ENCODE measurements at places on chromosomes 6 and 20.

DNA sequence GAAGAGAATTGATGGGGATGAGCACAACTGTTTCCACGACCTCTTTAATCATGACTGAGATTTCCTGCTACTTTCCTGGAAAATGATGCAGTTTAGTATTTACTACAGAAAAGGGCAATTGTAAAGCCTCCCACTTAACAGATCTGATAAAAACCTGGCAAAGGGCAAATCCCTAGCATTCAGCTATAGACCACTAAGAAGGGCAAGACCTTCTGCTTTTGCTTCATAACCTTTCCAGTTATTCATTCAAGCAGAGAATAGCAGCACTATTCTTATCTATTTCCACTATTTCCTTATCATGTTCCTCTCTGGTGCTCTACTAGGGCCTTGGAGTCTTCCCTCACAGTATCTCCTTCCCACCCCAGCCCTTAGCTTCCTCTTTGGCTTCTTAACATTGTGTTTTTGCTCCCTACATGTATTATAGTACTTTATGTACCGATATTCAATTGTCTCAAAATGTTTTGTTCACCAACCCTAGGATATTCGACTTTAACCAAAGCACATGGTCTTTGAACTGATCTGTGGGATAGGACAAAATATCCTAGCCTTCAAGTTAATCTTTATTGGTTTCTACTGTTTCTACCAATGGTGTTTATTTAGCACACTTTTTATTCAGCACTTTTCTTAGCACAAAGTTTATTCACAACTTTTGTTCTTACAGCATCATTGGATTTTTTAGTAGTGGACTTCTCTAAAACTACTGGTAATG is 32.7 kb upstream of the MANEA start:
- no peak for DNase-seq

- DNase-seq, result no peak
Observed at GRCh38 chr6:108801366-108801765, 46.9 kb upstream of the ARMC2 start.

- DNase-seq, result no peak
Observed at GRCh38 chr20:48724891-48725554, 102.8 kb downstream of the PREX1 start.

DNA sequence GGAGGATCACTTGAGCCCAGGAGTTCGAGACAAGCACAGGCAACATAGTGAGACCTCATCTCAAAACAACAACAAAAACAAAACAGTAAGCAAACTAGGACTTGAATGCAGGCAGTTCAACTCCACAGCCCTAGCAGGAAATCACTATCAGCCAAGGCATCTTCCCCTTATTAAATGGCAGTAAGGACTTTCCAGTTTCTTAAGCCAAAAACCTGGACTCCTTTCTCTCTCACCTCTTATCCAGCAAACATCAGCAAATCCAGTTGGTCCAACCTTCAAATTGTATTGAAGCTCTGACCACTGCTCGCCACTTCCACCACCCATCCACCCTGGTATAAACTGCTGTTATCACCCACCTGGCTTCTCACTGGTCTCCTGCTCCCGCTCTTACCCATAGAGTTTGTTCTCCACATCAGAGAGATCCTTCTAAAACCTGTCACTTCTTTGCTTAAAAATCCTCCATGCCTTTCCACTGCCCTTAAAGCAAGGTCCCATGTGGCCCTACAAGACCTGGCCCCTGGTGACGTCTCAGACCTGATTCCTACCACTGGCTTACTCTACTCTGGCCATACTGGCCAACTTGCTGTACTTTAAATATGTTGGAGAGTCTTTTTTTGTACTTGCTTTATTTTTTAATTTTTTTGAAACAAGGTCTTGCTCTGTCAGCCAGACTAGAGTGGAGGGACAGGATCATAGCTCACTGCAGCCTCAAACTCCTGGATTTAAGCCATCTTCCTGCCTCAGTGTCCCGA is 27.6 kb downstream of the BCL2L1 start:
- no peak for DNase-seq

All from activated CD4-positive, alpha-beta T cell treated with anti-CD3 and anti-CD28 coated beads, Interleukin-2, Interleukin-6, amounts not matched to agents 100 ng/mL and 50 ng/mL, durations not matched to agents 16 hours and 8 hours (primary cell).